ENCODE measurements at places on chromosomes 3 and 15. TPM values are rescaled to one million over a fixed set of nuclear protein-coding genes. Genes with fewer than 3 reads are reported as not detected.
A peak's percentile ranks its signal among the peaks of the same experiment; 100 is the strongest.

The CYP1A1 gene
- not detected for total RNA-seq

GRCh38 chr15:46607077-46607476, 972.2 kb downstream of the SQOR start:
- no peak for DNase-seq

DNA sequence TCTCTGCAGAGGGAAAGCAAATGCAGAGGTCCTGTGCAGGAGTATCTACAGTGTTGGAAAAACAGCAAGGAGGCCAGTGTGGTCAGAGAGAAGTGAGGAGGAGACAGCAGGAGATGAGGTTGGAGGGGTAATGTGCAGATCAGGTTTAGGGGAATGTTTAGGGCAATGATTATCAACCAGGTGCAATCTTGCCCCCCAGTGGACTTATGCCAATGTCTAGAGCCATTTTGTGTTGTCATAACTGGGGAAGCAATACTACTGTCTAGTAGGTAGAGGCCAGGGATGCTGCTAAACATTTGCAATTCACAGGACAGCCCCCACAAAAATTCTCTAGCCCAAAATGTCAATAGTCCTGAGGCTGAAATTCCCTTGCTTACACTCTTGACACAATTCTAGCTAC, 13.1 kb downstream of the CCDC191 start:
- DNase-seq: no peak

DNA sequence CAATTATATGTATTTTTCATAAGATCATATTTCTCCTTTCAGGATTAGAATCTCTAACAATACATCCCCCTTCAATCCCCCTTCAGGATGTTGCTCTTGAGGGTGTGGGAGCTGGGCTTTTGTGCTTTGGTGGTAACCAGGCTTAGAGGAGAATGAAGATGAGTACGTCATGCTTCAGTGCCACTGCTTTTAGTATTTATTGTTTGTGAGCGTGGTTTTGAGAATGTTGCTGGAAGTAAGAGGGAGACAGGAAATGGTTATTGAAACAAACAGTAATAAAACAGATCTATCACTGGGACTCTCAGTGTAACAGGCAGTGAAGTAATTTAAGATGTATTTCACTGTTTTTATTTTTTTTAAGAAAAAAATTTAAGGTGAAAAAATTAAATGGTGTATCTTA, 35.3 kb downstream of the GBE1 start:
- no peak for DNase-seq

The PSTPIP1 gene
- total RNA-seq: 0.83 TPM

- DNase-seq: no peak
Observed at GRCh38 chr15:48646331-48646730, 822 bp upstream of the FBN1 start.

DNA sequence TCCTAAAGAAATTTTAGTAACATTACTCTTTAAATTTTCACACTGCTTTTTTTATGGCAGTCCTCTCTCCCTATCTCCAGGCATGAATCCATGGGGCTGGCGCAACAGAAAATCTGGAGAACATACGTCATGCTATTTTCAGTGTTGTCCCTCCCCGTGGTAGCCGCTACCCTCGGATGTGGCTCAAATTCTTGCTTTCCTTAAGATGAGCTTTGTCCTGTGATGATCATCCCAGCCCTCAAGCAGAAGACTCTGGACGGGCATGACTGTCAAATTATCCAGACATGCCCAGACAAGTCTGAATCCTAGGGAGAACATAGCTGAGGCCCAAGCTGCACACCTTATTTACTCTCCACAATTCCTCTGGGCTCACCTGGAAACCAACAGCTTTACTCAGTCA, 49.1 kb downstream of the FMN1 start:
- no peak for DNase-seq

The CMTM8 gene
- total RNA-seq: 12.6 TPM

DNA sequence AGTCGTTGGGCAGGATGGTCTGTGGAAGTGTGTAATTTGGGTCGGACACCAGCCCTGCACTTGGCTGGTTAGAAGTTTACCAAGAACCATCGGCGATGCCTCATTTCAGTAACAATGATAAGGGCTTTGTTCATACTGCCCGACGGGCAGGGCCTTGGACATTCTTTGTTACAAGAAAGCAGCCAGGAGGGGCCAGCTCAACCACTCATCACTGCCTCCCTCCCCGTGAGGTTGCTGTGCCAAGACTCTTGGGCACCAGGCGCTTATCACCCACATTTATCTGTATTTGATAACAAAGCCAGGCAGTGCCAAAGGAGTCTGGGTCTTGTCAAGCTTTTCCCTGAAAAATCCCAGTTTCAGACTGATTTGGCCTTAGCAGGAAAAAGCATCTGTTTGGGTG, 235.0 kb downstream of the ADAMTS17 start:
- DNase-seq: no peak

DNA sequence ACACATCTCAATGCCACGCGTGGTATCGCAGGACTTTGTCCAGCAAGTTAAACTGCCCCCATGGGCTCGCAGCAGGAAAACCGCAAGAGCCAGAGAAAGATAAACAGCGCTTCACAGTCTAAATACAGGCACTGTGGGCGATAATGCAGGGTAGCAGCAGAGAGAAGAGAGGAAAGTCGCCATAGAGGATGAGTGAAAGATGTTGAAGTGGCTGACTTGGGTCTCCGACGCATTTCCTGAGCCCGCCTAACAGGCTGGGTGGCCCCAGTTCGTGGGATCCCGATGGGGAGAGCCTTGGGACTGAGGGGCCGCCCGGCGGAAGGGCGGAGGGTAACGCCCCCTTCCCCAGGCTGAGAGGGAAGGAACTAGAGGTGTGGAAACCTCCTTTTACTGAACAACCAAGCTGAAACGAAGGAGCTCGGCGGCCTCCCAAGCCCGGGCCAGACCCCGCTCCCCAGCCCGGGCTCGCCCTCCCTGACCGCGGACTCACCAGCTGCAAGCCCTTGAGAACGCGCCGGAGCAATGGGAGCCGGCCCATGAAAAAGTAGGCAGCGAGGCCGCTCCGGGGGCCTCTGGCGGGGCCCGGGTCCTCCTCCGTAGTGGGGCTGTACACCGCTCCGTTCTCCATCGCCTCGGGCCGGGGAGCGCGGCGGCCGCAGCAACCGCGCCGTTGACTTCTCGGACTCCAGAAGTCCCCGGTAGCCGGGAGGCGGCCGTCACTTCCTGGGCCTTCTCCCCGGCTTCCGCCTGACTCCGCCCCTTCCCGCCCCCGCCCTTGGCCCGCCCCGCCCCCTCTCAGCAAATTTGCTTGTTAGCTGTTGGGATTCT, at the start of gene CMTM6:
Gene CMTM6, minus strand, starts transcription at position 735 of the 828 bp plus-strand sequence. Its CDS starts 107 bp downstream, at position 628.
- DNase-seq: peak; percentile 85

GRCh38 chr15:44101944-44102343, 93.1 kb downstream of the FRMD5 start:
- DNase-seq: no peak

The KLF15 gene
- total RNA-seq: 34.7 TPM

DNA sequence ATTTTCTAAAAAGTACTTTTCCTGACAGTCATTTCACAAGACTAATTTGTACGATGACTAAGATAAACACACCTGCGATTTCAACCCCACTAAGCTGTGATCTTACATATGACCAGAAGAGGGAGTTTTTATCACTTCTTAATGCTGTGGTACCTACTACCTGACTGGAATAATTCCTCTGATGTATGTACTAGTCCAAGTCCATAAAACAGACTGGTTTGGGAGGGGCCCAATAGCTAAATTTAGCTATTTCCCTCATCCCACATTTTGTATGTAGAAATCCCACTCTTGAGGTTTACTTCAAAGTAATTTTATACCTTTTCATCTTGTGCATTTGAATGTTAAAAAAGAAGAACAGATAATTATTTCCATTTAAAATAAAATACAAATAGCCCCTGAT, 49.7 kb upstream of the SCAANT1 start:
- no peak for DNase-seq

DNA sequence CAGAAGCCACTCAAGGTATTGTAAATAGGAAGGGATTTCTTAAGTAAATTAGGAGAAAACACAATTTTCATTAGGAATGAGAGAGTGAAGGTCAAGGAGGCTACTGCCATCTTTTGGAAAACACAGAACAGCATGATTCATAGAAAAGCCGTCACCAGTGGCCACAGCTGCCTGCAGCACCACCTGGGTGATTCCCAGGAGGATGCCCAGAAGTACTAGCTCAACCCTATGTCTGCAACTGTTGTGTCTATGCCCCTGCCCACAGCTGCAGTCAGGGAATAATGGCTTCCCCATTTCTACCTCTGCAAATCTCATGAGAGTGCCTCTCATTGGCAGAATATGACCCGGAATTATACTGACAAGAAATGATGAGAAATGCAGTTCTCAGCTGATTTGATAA, 300.0 kb downstream of the IGSF11 start:
- peak; percentile 18 for DNase-seq

The SSUH2 gene
- 0.09 TPM for total RNA-seq

The CAMP gene
- not detected for total RNA-seq

DNA sequence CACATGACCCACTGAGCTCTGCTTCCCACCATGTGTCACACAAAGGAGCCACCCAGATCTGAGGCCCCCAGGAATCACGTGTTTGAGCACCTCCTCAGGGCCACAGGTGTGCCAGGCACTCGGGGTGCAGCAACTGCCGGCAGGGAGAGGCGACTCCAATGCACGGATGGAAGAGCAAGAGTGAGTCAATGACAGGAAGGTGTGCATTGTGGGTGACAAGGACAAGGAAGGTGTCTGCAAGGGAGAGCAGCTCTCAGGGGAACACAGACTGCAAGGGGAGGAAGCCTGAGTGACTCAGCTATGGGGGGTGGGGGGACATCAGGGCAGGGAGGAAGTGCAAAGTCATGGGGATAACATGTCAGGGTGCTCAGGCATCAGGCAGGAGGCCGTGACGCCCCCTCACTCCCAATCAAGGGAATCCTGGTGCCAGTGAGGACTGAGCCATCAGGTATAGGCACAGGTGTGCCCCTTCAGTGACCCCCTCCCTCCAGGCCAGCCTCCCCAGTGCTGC, 67.4 kb downstream of the NUP210 start:
- DNase-seq: no peak

- DNase-seq: no peak
Observed at GRCh38 chr3:67011414-67012131, 13.5 kb downstream of the KBTBD8 start.

GRCh38 chr3:13044496-13045240, 28.6 kb downstream of the IQSEC1 start:
- DNase-seq: peak; percentile 41

- DNase-seq: no peak
Observed at GRCh38 chr3:43335799-43336198, 49.5 kb downstream of the SNRK start.

DNA sequence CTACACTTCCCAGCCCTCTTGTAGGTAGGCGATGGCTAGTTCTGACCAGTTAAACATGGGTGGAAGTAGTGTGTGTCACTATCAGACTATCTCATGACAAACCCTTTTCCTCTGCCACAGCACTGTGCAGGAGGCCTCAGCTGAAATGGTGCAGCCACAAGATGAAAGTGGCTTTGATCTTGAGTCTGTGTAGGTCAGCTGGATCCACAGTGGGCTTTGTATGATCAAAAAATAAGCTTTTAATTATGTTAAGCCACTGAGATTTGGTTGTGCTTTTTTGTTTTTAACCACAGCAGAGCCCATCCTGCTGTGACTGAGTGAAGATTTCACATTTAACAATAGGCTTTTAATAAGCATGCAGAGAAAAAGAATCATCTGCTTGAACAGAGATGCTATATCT, 19.7 kb downstream of the RCN2 start:
- DNase-seq: no peak

GRCh38 chr15:67761343-67761742, 64.0 kb upstream of the SKOR1 start:
- no peak for DNase-seq

The ROBO2 gene
- 1.7 TPM for total RNA-seq

The CMTM7 gene
- 6.1 TPM for total RNA-seq

DNA sequence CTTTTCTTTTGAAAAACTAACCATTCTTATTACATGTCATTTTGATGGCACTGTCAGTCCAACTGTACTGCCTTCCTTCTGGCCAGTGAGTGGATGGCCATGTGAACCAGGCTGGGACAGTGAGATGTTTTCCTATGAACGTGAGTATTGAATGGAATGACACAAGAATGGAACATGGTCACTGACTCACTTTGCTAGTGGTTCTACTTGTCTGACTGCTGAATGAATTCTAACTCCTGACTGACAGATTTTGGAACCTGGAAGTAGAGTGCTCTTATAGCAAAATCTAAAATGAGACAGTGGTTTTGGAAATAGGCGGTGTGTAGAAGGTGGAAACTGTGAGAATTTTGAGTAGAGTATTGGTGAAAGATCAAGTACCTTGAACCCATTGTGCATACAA, 606.9 kb upstream of the KCNMB2 start:
- DNase-seq: no peak

GRCh38 chr3:32869513-32870047, 51.8 kb downstream of the TRIM71 start:
- DNase-seq: no peak

DNA sequence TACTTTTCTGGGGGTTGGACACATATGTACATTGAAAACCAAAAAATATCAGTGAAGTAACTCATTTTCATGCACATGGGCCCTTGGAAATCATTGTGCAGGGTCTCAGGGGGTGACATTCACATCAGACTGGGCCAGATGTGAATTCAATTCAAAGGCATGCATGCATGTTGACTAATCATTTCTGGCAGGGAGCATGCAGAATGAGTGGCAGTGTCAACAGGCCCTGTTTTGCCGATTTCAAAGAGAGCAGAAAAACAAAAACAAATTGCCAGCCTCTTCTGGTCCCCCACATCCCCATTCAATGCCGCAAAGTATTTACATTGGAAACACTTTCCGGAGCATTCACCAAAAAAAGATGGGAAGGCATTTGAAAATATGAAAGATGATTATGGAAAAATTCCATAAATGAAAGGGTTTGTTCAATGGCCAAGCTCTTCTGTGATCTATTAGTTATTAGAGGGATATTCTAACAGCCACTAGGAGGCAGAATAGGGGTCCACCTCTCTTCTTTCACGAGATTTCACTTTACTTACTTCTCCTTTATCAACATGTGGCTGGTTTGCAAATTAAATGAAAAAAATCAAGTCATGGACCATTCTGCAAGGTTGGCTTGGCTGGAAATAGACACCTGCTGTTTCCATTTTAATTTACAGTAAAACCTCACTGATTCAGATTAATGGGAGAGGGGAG, 119.9 kb upstream of the FEZF2 start:
- no peak for DNase-seq

DNA sequence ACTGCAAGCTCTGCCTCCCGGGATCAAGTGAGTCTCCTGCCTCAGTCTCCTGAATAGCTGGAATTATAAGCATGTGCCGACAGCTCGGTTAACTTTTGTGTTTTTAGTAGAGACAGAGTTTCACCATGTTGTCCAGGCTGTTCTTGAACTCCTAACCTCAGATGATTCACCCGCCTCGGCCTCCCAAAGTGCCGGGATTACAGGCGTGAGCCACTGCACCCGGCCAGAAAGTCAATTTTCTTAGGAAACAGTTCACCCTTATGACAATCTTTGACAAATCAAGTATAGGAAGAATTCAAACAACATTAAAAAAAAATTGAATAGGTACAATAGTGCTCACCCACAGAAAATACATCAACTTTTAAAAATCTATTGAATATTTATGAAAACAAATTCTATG, 23.6 kb upstream of the DUT start:
- no peak for DNase-seq

- no peak for DNase-seq
Observed at GRCh38 chr15:77584201-77584600, 48.5 kb downstream of the LINGO1 start.

Data from pancreas (tissue), 10 donors.